AG20443 (cell line): ENCODE measurements at places on chromosomes 12 and 14.

DNA sequence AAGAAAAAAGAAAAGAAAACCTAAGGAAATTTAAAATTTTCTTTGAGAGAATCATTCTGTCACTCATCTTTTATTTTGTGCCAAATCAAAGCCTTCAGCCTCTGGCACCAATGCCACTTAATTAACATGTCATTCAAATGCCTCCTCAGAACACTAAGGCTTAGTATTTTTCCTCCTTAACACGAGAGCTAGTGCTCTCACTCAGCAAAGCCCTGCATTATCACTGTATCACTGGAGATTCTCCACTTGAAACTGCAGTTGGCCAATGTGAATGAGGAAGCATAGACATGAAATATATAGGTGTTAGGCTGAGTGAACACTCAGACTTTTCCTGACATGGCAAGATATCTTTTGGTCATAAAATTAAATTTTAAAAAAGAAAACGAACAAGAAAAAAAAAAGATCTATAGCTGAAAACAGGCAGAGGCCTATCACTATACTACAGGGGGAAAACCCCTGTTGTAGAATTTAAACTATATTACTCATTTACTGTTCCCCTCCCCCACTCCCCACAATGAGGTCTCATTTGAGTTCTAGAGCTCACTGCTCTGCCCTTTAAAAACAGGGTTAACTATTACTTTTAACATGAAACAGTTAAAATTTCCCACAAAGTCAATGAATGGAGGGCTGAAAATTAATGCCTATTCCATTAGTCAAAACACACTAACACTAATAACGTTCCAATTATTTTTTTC, 5.1 kb downstream of the MBIP start:
- no peak for DNase-seq

- no peak for DNase-seq
These were observed 8.2 kb upstream of the CLEC2A start for GRCh38 chr12:9940375-9940774.

- peak; percentile 83 for DNase-seq
These were observed 170.2 kb upstream of the PRICKLE1 start for GRCh38 chr12:42759622-42760273.

GRCh38 chr12:3205742-3206519, 128.8 kb downstream of the TSPAN9 start:
- DNase-seq = no peak

DNA sequence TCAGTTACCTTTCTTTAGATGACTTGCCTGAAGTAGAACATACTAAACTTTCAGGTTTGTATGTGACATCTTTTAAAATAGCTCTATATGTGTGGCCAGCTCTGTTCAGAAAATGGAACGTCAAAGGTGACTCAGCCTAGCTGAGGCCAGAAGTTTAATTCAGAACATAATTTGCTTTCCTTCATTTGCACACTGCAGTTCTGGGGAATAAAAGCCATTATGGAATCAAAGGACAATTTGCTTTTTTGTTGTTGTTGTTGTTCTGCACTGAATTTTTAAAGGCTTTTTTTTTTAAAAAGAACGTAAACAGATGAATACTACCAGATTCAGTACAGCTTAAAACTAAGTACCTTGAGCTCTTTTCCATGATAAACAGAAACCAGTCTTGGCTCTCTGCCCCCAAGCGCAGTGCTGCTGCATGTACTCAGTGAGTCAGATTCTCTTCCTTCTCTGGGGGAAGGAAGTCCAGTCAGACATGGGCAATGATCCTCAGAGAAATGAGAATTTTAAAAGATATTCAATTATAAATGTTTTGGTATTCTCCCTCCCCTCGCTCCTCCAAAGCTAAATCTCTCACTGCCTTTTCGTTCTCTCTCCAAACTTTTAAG, 644.2 kb downstream of the NOVA1 start:
- no peak for DNase-seq

DNA sequence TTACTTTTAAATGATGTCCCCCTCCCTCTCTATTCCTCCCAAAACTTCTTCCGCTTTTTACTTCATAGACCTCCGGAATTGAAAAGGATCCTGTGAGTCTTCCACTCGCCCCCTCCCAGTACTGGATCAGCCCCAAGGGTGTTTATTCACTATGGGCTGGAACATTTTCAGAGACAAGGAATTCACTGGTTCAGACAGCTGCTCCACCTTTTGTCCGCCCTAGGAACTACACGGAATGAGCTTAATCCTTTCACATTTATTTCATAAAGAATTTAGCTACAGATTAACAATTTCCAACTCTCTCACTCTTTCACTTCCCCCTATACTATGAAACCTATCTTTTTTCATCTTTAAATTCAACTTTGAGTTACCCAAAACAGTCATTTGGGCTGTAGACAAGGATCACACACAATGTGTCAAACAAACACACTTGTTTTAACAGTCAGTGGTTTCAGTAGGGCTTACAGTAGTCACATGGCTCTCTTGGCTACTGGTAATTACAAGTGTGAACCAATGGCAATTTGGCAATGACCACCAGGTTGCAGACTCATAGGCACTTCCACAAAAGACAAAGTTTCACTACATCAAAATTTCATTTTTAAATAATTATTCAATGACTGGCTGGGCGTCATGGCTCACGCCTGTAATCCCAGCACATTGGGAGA, 20.6 kb downstream of the CNIH1 start:
- DNase-seq = peak; percentile 76

GRCh38 chr12:45220363-45220931, 4.6 kb downstream of the ANO6 start:
- no peak for DNase-seq

GRCh38 chr12:41992692-41993215, 151.9 kb downstream of the GXYLT1 start:
- DNase-seq = no peak

DNA sequence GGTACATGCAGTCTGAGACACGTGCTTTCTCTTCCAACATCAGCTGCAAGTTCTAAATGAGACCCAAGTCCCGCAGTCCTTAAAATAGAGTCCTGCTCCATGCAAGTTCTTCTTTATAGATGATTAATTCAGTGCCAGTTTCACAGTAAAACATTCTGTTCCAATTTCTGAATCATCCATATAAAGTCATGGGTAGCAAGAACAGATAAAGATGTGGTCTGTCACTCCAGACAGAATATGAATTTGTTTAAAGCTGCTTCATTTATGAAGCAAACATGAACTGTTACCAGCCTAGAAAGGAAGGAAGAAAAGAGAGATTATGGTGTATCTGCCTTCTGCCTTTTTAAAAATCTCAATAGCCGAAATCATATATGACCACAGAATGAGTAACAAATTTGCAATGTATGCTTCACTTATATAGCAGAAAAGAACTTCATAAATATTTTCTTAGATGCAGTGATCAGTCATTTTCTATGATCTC, 83.3 kb downstream of the KITLG start:
- no peak for DNase-seq

DNA sequence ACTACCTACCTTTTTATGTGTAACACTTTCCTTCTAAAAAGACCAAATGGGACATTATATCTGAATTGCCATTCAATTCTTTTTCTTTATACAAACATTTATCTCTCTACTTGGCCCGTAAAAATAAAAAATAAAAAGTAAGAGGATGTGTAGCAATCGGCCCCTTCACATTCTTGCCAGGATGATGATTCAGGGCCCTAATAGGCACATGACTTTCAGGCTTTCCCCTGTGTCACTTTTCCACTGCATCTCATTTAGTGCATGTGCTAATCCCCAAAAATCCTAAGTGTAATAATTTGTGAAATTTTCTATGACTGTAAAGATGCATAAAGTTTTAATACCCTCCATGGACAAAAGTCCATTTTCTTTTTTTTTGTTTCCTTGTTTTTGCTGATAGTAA, 23.0 kb upstream of the ATP2B1 start:
- peak; percentile 78 for DNase-seq

DNA sequence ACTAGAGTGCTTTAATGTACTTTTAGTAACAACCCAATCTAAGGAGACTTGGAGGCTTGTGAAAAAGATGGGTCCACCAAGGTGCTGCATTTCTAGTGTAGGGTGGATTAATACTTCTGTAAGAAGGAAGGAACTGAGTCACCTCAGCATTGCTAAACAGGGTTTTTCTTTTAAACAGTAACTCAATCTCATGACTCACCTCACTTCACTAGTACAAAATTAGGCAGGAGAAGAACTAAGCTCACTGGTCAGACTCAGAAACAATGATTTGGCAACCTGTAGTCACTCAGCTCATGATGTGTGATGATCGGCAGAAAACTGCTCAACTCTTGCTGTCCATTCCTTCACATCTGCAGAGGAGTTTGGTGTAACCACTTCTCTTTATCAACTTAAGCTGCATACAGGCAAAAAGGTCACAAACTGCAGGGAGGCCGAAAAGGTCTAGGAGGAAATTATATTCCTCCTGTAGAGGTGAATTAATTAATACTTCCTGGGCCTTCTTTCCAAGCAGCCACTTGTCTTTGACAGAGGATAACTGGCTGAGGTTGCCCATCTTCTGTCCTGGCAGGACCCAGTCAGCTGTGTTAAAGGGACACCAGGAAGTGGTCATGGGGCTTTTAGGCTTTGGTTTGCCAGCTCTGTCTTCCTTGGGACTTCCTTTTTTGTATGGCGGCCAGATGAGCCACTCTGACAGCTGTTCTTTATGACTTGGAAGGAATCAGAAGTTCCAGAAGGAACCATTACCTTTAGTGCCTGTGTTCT, 466.9 kb downstream of the FUT8 start:
- DNase-seq = peak; percentile 35
